CD4-positive, alpha-beta T cell treated with Interleukin-10 for 1 hour (primary cell): ENCODE measurements at places on chromosomes 1 and 21.

- no peak for DNase-seq
Measured at GRCh38 chr1:87594736-87595383, 266.2 kb downstream of the LMO4 start.

DNA sequence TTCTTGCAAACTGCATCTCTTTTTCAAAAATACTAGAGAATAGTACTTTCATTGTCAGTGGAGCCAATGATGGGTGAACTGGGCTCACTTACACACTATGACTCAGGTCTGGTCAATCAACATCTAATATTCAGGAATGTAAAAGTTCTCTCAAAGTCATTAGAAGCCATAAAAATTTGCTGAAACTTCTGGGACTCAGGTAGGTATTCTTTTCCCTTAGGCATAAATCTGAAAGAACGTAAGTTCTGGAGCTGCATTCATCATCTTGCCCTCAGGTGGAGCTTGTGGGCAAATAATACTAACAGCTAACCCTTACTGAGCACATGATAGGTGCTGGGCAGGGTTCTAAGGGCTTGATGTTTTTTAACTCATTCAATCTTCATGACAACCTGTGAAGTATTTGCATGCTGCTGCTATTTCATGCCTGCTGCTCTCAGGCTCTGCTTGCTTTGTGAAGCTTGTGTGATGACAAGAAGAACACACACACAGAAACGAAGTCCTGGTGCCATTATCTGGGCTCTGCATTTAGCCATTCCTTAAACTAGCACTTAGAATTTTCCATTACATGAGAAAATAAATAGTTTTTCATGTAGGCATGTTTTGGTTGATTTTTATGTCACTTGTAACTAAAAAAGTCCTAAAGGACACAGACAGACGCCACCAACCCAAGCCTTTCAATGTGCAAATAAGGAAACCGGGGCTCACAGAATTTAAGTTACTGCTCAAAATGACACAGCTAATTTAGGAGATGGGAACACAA is 394.2 kb upstream of the LYPLAL1 start:
- no peak for DNase-seq

DNA sequence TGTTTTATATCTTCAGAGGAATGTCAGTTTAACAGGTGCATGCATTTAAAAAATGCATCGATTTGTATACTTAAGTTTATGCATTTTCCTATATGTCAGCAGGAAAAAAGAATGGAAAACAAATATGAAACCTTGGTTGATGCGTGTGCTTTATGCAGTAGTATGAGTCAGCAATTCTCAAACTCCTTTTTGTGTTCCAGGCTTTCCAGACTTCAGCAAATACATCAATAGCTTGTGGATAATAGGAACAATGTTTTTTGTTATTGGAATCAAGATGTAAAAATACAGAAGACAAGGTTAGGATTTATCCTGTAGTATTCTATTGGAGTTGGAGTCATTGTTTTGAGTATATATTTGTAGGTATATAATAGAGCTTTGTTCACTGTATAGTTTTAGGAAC is 45.2 kb downstream of the CHODL start:
- DNase-seq, result no peak

DNA sequence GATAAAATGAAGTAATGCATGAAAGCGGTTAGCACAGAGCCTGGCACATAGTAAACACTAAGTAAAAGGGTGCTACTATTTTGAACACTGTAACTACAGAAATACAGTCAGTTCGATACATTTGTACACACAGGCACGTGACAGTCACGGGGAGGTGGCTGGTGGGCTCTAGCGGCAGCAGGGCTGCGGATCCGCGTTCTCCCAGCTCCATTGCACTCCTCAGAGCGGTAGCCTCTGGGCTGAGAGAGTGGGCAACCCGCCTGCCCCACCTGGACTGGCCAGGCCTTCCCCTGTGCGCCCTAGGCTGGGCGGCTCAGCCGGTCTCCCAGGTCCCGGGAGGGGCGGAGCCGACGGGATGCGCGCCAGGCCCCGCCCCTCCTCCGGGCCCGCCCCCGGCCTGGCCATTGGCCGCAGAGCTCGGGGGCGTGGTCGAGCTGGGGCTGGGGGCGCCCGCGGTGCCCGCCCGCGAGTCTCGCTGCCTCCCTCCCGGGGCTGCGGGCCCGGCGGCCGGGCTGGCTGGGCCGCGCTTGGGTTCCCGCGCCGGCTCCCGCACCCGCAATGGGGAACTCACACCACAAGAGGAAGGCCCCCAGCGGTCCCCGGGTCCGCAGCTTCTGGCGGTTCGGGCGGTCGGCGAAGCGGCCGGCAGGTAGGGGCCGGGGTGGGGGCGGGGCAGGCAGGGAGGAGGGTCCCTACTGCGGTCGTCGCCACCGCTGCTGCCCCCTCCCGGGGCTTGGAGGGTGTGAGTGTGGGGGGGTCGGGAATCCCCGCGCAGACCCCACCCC is 51.2 kb upstream of the SYNC start:
- DNase-seq, result peak; percentile 74

DNA sequence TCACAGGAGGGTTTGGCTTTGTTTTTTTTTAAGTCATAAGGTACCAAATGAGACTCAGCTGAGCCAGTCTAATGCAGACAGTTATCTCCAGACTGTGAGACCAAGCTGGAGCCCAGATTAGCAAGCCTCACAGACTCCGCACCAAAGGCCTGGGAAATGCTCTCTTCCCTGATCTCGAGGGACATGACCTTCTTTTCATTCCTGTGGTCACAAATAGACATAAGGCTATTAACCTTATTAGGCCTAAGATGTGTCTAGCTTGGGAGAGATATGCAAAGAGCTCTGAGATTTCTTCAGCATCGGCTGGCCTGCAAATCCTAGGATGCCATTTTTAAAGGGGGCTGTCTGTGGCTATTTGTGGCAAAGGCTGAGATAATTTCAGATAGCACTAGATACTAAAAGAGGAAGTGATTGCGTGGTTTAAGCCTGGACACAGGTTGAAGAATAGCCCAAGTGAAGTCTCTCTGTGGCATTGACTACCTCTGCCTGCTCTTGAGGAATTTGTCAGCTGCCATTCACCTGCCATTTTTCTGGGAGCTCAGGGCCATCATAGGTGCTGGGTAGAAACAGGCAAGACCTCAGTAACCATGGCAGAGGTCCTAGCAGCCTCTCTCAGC is 301.3 kb downstream of the SIPA1L2 start:
- no peak for DNase-seq

DNA sequence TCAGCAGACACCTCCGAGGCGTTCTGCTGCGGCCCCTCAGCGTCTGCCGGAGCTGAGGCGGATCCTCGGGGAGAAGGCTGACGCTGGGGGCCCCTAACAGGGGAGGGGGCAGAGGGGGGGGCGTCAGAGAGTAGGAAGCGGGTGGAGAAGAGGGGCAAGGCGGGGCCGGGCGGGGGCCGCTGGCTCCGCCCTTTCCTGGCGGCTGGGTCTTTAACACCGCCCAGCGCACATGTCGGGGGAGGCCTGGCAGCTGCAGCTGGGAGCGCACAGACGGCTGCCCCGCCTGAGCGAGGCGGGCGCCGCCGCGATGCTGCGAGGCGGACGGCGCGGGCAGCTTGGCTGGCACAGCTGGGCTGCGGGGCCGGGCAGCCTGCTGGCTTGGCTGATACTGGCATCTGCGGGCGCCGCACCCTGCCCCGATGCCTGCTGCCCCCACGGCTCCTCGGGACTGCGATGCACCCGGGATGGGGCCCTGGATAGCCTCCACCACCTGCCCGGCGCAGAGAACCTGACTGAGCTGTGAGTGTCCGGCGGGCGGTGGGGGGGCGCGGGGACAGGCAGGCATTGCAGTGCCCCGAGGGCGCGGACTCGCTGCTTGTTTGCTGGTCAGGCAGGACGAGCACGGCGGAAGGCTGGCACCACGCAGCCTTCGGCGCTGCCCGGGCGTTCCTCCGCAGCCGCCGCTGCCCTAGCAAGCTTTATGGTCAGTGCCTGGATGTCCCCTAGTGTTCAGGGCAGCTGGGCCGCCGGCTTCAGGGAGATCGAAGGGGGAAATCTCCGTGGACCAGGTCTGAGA is at the start of gene NTRK1:
NTRK1 (plus strand) TSS at position 238 of the 796 bp plus-strand sequence; CDS start at position 308, 70 bp downstream.
- DNase-seq, result peak; percentile 70

DNA sequence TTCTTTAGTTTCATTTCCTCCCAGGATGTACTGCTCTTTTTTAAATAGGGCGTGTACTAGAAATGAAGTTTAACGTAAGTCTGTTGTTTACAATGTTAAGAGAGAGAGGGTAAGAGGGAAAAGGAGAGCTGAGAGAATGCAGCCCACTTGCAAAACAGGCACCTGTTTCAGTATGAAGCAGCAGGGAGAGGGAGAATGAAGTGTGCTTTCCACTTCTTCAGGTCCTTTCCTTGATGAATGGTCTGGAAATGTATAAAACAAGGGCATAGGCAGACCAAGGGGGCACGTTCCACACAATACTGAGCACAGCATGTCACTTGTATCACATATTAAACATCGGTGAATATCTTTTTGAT is 2.0 kb downstream of the KCNA3 start:
- peak; percentile 80 for DNase-seq

- DNase-seq, result no peak
Measured at GRCh38 chr1:2475571-2475970, 518 bp upstream of the PLCH2 start.

GRCh38 chr1:229380536-229381160 is 37.8 kb upstream of the CCSAP start:
- no peak for DNase-seq

GRCh38 chr1:29236712-29237128 is 398 bp downstream of the PTPRU start:
- DNase-seq, result peak; percentile 22

- no peak for DNase-seq
Measured at GRCh38 chr1:220754918-220755295, 6.8 kb downstream of the MTARC2 start.

GRCh38 chr1:78779831-78780230 is 130.2 kb downstream of the IFI44 start:
- DNase-seq, result no peak

DNA sequence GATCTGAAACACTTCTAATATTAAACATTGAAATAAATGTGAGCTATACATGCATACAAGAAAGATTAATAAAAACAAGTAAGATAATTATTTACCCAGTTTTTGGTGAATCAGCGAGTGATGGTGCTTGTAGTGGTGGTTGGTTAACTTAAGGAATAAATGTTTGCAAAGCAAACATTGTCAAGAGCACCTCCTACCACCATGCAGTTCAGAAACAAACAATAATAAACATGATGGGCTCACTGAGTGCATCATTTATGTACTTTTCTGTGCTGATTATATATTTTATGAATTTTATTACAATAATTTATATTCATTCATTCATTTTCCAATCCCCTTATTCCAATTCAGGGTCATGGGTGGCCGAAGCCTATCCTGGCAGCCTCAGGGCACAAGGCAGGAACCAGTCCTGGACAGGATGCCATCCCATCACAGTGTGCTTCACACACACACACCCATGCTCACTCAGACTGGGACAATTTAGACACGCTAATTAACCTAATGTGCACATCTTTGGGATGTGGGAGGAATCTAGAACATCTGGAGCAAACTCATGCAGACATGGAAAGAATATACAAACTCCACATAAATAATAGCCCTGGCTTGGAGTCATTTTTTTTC is 57.8 kb downstream of the ZMYM4 start:
- no peak for DNase-seq
